Urinary bladder (tissue), 4 donors: ENCODE measurements at places on chromosomes 11 and 22. TPM values are rescaled to one million over a fixed set of nuclear protein-coding genes. Genes with fewer than 3 reads are reported as not detected.
A peak's percentile ranks its signal among the peaks of the same experiment; 100 is the strongest.

DNA sequence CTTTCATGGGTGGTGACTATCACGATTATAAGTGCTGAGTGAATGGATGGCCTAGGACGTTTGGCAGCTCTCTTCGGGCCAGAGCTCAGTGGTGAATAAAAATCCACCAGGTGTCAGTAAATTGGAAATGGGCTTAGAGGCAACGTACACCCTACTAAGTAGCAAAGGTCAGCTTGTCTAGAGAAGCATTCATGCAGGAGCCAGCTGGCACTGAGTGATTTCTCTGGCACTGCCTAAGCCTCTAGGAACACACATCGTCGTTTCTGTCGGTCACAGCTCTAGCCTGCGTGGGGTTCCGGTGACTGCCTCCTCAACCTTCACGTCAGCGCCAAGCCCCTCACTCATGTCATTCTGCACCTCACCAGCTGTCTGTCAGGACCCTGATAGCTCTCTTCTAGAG lies 192.4 kb upstream of the NTM start:
- DNase-seq: no peak

- DNase-seq: no peak
These were observed 18.4 kb downstream of the KCNQ1 start for GRCh38 chr11:2462986-2463765.

DNA sequence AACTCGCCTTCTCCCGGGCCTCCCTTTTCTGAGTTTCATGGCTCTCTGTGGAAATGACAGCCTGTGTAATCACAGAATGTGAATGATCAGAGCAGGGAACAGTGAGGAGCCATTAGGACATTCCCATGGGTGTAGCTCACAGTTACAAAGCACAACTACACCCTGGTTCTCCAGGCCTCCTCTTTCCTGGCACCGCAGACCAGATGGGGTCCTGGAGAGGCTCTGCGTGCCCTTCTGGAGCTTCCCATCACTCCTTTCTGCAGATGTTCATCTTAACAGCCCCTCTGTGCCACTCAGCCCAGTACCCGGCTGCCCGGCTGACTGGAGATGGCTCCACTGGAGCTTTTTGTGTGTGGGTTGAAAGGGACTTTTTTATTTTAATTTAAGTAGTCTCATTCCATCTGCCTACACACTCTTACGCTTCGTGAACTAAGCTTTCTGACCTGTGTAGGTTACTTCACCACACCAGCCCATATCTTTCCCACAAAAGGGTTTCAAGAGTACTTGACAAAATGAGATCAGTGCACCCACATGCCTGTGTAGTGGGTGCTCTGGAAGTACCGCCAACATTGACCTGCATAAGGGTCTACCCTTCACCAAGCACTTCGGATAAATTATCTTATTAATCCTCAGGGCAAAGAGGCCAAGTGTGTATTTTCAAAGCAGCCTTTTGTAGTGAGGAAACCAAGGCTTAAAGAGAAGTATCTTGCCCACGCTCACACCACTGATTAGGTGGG lies 29.8 kb downstream of the SREBF2 start:
- no peak for DNase-seq

THAP12 gene
- total RNA-seq: 85.4 TPM

GRCh38 chr22:20111689-20112622 lies 3.9 kb upstream of the RANBP1 start:
- no peak for DNase-seq

GRCh38 chr11:124174001-124174583 lies 9.1 kb upstream of the OR10D3 start:
- DNase-seq: peak; percentile 15

C11orf91 gene
- not detected for total RNA-seq

PANX2 gene
- total RNA-seq: 0.63 TPM

- DNase-seq: no peak
These were observed 9.8 kb downstream of the PICK1 start for GRCh38 chr22:38067028-38067415.

TSGA10IP gene
- total RNA-seq: not detected

GRCh38 chr11:72627594-72628281 lies 46.5 kb downstream of the PDE2A start:
- DNase-seq: no peak

GGTLC2 gene
- total RNA-seq: not detected

PPP1CA gene
- 70.6 TPM for total RNA-seq

- DNase-seq: no peak
These were observed 126.0 kb downstream of the CTTN start for GRCh38 chr11:70524096-70524922.

GRCh38 chr11:92707665-92708064 lies 261.8 kb upstream of the MTNR1B start:
- DNase-seq: no peak

- DNase-seq: no peak
These were observed 111.7 kb downstream of the TEAD1 start for GRCh38 chr11:12785901-12786300.

DGAT2 gene
- total RNA-seq: 9.5 TPM

- DNase-seq: no peak
These were observed 7.2 kb downstream of the PPFIBP2 start for GRCh38 chr11:7520981-7521487.

DNA sequence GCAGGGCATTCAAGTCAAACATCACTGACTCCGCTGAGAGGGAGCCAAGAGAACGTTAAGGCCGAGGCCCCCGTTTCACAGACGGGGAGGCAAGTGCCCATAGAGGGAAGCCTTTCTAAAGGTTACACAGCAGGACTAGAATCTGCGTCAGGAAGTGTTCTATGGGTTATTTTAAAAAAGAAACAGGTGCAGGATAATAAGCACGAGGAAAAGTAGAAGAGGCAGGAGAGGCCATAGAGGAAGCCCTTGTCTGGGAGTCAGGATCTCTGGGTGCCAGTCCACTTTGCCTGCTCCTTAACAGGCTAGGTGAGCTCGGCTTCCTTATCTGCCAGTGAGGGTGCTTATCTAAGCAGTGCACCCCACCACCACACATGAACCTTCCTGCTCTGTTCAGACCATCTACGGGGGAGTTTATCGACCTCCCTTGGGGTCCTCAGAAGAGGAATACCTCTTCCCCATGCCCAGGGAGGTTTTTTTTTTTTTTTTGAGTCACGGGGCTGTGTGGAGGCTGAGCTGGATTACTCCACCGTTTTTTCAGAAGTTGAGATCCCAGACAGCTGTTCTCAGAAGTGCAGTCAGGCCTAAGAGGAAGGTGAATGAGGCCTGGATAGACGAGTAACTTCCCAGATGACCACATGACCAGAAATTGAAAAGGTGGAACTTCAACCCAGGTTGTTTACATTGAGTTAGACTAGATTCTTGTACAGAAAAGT lies 1.2 kb upstream of the FCHSD2 start:
- no peak for DNase-seq

- DNase-seq: no peak
These were observed 230.2 kb downstream of the DYNC2H1 start for GRCh38 chr11:103339485-103339857.

DNA sequence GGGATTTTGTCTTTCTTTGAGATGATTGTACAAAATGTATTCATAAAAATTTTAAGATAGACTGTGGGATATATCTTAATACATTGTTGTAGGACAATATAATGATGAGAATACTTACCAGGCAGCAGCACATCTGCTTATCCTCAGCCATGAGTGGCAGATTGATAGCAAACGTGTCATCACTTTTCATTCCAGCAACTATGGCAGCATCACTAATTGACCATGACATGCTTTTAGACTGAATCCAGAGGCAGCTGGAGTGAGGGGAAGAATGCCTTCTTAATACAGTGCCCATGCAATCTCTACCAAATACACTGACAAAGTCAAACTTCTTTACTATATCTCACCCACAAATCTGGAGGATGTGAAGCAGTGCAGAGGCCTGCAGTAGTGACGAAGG lies 755.2 kb upstream of the RAG2 start:
- DNase-seq: no peak

GRCh38 chr11:46302866-46303265 lies 25.4 kb downstream of the CREB3L1 start:
- DNase-seq: no peak

DNA sequence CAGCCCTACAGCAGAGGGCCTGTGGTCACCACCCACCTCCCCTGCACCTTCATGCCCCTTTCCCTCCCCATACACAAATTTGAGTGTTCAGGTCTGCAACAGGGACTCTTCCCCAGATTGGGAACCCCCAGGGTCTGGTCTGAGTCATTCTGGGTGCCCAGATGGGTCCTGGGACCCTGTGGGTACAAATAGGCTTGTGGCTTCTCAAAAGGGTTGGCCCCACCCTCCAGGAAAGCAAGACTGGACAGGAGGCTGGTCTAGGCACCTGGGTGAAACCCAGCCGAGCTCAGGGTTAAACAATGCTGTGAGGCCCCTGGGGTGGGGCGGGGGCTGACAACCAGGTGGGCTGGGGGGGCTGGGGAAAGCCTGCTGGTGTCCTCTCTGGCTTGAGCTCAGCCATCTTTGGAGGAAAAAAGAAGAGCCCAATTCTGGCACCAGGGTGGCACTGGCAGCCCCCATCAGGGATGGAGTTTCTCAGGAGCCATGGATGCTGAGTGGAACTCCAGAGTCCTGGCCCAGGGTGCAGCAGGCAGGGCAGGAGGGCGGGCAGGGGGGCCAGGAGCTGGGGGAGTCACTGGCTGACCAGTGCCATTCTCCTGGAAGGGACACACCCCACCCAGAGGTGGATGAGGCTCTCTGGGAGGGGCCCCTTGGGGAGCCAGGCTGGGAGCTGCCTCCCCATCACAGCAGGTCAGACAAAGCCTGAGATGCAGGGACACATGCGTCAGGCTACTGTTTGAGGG lies 1.1 kb downstream of the SEPTIN5 start:
- no peak for DNase-seq

- DNase-seq: peak; percentile 43
These were observed 207.9 kb downstream of the SOX6 start for GRCh38 chr11:16148301-16148931.

HSPA8 gene
- 1,836 TPM for total RNA-seq

FXYD2 gene
- 5.0 TPM for total RNA-seq

CHRM4 gene
- total RNA-seq: 0.21 TPM

DNA sequence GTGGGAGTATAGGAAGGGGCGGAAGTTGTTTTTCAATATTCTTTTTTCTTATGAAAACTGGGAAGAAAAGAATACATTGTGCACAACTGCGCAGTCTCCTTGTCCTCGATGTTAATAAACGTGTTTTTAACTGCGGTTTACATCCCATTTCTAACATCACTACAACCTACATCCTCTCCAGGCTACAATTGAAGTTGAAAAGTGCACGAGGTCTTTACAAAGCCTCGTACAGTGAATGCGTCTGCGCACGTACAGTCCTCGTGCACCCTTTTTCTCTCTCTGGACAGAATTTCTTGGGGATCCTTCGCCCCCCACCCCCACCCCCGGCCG lies 102.4 kb downstream of the WT1 start:
- DNase-seq: no peak

- peak; percentile 61 for DNase-seq
These were observed 14.7 kb downstream of the MPEG1 start for GRCh38 chr11:59197991-59198390.

DNA sequence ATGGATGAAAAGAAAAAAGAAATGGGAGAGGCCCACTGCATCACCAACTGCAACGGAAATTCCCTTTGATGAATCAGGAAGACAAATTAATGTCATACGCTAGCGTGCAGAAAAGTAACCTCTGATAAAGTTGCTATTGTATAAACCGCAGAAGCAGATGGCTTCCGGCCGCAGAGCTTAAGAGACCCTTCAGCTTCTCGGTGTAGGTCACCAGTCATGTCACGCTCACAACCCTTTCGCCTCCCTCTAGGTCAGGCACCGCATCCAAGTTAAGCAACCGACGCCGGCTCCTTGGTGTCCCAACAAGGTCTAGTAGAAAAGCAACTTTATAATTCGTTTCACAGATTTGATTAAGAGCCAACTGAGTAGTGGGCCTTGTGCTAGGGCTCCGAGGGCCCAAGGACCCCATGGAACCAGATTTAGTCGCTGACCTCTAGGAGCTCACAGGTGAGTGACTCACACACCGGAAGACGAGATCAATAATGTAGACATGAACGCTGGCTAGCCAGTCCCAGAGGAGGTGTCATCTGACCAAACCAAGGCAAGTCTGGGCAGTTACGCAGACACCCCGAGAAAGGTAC lies 1.2 kb upstream of the ZFP91 start:
- DNase-seq: no peak

UBASH3B gene
- 11.4 TPM for total RNA-seq

DNA sequence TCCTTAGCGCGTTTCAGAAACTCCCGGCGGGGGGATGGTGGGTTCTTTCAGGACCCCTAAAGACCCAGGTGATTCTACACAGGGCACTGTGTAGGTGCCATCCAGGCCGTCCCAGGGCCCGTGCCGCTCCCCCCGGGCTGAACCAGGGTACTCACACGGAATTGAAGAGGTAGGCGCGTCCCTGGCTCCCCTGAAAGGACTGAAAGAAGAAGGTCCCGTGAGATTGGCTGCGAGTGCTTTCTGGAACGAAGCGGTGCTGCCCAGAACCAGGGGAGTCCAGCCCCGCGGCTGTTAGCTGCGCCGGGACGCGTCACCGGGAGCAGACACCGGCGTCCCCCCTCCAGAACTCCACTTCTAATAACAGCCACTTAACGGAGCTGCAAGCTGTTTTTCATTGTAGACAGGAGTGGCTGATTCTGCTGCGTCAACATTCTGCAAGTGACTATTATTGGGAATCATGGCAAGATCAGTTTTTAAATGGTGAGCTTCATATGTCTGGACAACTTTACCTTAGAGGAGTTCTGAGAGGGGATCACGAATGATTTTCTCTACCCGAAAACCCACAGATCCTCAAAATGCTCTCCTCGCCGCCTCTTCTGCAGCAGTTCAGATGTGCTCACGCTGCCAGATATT lies 31.8 kb downstream of the YPEL1 start:
- no peak for DNase-seq

APOL4 gene
- total RNA-seq: 33.9 TPM

- DNase-seq: no peak
These were observed 379.2 kb downstream of the SHANK2 start for GRCh38 chr11:70872955-70873735.
